Activated CD4-positive, alpha-beta T cell treated with anti-CD3 and anti-CD28 coated beads, Interleukin-2, amount 50 U/mL, for 48 hours (primary cell): ENCODE measurements at places on chromosomes 1 and 21.

DNA sequence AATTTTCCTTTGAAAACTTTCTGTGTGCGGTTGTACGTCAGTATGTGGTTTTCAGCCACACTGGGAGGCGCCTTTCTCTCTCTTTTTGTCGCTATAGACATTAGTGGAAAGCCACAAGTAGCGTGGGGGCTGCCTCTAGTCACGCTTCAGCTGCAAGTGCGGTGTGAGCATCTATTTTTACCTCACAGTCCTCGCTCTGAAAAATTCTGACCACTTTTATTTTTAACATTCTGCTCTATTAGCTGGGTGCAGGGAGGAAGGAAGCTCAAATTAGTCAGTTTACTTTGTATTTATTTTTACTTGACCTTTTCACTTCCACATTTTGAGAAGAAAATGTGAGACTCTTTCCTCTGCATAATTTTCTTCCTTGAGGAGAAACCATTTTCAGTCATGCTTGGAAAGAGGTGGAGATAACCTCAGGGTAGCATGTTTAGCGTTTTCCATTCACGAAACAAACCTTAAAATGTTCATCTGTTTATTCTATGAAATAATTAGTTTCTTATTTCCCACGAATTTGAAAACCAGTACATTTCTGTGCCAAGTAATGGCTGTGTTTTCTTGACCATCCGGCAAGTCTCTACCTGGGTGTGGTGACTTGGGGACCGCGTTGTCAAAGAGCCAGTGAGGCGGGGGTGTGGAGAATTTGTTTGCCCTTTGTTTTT, 35.6 kb downstream of the ADARB1 start:
- peak; percentile 63 for DNase-seq

DNA sequence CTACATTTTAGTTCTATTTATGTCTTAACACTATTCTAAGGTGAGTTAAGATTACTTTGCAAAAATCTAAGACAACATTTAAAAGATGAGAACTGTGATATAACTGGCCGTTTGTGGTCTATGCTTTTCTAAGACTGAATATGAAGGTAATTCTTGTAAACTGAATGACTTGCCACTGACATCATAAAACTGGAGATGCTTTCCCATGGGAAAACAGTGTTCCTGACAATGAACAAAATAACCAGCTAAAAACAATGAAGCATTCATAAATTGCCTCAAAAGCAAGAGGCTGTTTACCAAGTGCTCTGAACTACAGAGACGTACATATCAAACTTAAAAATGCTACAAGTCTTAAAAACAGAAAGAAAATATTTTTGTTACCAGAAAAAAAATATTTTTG, 54.7 kb downstream of the APP start:
- no peak for DNase-seq

- peak; percentile 99 for DNase-seq
Measured at GRCh38 chr21:14382835-14383595, at the start of gene HSPA13. TSS of gene HSPA13 (minus strand) at chr21:14383146. CDS start at chr21:14383119, 27 bp downstream.

- no peak for DNase-seq
Measured at GRCh38 chr1:28296401-28297261, 32.2 kb upstream of the MED18 start.

DNA sequence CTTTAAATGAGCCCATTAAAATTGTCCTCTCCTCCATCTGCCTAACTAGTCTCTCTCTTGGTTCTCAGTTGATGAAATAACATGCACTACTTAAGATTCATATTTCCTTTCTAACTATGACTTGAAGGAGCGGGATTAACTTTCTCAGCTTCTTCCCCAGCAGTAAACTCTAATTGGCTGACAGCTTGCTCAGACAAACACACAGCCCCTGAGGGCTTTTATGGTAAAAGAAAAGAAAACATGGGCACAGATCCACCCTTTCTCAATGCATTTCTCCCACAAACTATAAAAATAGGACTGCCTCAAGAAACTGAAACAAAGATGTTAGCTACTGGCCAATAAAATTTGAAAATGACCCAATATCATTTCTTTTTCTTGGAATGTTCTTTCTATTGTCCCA, 703.1 kb downstream of the ADGRL2 start:
- DNase-seq: no peak

DNA sequence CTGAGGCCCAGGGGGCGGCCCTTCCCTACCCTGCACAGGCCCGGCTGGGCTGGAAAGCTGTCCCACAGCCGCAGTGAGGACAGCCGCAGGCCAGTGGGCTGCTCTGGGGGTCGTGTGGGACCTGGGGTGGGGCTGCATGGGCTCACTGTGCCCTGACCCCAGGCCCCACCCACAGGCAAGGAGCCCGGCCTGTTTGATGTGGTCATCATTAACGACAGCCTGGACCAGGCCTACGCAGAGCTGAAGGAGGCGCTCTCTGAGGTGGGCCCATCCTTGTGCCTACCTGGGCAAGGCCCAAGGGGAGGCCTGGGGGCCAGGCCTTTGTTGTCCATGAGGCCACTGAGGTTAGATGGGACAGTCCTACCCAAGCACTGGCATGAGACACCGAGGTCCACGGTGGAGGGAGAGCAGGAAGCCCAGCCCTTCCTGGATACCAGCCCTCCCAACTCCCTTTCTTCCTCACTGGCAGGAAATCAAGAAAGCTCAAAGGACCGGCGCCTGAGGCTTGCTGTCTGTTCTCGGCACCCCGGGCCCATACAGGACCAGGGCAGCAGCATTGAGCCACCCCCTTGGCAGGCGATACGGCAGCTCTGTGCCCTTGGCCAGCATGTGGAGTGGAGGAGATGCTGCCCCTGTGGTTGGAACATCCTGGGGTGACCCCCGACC, 1.4 kb upstream of the GJC2 start:
- DNase-seq: no peak
